Upper lobe of right lung (tissue), 1 donor: ENCODE measurements at places on chromosomes 7 and 10. TPM values are rescaled to one million over a fixed set of nuclear protein-coding genes. Genes with fewer than 3 reads are reported as not detected.

Gene COL17A1
- total RNA-seq = 1.5 TPM

Gene KAZALD1
- 8.4 TPM for total RNA-seq

Gene SLC25A13
- 34.5 TPM for total RNA-seq

Gene MBL2
- total RNA-seq = not detected

Gene NEUROD6
- total RNA-seq = not detected

Gene FLNC
- total RNA-seq = 7.7 TPM

Gene ITPRID1
- total RNA-seq = not detected

Gene SUV39H2
- 4.5 TPM for total RNA-seq

Gene GRM3
- total RNA-seq = not detected

Gene LBX1
- not detected for total RNA-seq

Gene C10orf53
- total RNA-seq = not detected

Gene MNX1
- total RNA-seq = 0.93 TPM

Gene PTF1A
- total RNA-seq = not detected

Gene NANOS1
- 2.9 TPM for total RNA-seq

Gene PAX4
- not detected for total RNA-seq

Gene PKD2L1
- total RNA-seq = 2.1 TPM

Gene MOGAT3
- not detected for total RNA-seq

Gene GPR26
- total RNA-seq = not detected

Gene CLDN4
- total RNA-seq = 103 TPM

Gene PVRIG
- total RNA-seq = 1.4 TPM

Gene OR13A1
- total RNA-seq = not detected
